Karpas-422 (cell line): ENCODE measurements at places on chromosomes 12 and 14.

DNA sequence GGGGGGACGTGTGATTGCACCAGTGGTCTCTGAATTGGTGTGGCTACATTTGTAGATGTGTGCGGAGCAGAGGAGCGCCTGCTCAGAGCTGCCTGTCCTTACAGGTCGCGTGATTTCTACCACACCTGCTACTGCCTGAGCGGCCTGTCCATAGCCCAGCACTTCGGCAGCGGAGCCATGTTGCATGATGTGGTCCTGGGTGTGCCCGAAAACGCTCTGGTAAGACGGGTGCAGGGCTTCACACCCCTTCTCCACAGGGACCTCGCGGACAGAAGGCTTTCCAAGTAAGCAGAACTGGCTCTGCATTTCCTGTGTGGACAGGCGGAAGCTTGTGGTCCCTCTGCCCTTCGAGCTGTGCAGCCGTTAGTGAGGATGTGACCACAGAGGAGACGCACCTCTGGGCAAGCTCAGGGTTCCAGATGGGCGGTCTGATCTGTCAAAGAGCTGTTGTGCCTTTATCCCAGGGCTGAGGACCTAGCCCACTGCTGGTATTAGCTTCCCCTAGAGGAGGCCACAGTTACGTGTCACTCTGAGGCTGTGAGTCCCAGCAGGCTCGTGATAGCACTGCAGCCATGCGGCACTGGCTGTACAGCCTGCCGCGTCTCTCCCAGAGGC, 47.7 kb downstream of the MAX start:
- peaks cover 5% of the 10 kb centered on the region; the same call in 1 of the 2 replicates for H3K36me3 ChIP-seq
- no peak overlapping the region for H3K4me3 ChIP-seq
- H3K27ac ChIP-seq, result no peak overlapping the region
- H3K4me1 ChIP-seq, result no peaks in the 10 kb centered on the region

DNA sequence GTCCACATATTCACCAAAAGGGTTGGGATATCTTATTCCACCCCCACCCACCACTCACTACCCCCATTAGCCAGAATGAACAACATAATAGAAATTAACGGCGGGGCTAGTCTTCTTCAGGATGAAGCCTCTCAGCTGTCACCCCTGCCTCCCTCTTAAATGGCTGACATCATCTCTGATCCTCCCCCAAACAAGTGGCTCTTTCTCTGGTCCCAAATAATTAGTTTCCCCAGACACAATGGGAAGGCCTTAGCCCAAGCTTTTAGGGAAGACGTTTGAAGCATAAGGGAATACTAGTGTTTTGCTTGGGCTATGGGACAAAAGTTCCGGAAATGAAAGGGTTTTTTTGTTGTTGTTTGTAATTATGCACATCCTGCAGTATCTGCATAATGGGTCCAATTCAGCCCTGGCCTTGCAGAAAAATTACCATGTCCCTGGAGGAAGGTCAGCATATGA, 13.8 kb downstream of the STON2 start:
- H3K27me3 ChIP-seq, result no peaks in the 10 kb centered on the region
- no peak overlapping the region for H3K27ac ChIP-seq
- no peaks in the 10 kb centered on the region for H3K36me3 ChIP-seq
- H3K4me3 ChIP-seq, result no peak overlapping the region
- H3K4me1 ChIP-seq, result no peaks in the 10 kb centered on the region

GRCh38 chr12:11026118-11026517, 3.7 kb upstream of the TAS2R19 start:
- no peaks in the 10 kb centered on the region; the same call in 1 of the 2 replicates for H3K36me3 ChIP-seq
- no peaks in the 10 kb centered on the region for H3K4me1 ChIP-seq

- no peak overlapping the region for H3K4me3 ChIP-seq
- H3K4me1 ChIP-seq, result peaks cover 4% of the 10 kb centered on the region
- H3K36me3 ChIP-seq, result no peaks in the 10 kb centered on the region
- H3K27ac ChIP-seq, result no peak overlapping the region
- H3K27me3 ChIP-seq, result no peaks in the 10 kb centered on the region
These were observed 962.9 kb downstream of the TMEM121 start for GRCh38 chr14:106489112-106489881.

DNA sequence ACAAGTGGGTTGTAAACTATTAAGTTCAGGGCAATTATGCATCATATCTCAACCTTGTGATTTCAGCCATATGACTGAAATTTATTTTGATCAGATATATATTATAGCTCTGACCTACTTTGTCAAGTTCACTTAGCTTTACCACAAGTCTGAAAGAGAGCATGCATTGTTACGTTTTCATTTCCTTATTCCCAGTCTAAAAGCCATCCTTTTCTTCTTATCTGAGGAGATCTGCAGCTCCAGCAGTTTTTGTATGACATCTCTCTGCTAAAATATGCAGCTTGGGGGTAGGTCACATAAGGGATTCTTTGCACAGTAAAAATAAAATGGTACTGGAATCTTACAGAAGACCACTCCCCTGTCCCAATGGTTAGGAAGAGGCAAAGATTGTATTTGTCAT, 1682.8 kb upstream of the FLRT2 start:
- no peaks in the 10 kb centered on the region for H3K4me1 ChIP-seq
- H3K27ac ChIP-seq, result no peak overlapping the region
- H3K27me3 ChIP-seq, result peaks cover 4% of the 10 kb centered on the region; the same call in 1 of the 2 replicates
- H3K36me3 ChIP-seq, result no peaks in the 10 kb centered on the region
- DNase-seq, result no peak

DNA sequence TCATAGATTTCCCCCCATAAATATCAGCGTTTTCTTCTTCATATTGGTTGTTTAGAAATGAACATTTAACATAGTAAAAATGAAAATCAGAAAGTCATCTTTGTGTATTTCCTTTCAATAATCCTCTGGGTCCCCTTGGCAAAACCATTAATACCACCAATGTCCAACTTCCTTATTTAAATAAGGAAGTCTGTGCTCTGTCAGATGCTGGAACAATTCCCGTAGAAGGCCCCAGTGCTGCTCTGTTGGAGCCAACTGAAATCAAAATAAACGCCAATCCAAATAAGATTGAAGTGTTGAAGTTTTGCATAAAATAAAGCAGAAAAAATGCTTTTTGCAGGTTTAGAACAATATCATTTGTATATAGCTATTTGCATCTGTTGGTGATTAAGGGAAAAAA, 93.1 kb downstream of the PPM1H start:
- no peak overlapping the region for H3K4me3 ChIP-seq
- no peaks in the 10 kb centered on the region; the same call in 1 of the 2 replicates for H3K27me3 ChIP-seq
- no peak overlapping the region for H3K27ac ChIP-seq
- peaks cover 20% of the 10 kb centered on the region for H3K4me1 ChIP-seq

DNA sequence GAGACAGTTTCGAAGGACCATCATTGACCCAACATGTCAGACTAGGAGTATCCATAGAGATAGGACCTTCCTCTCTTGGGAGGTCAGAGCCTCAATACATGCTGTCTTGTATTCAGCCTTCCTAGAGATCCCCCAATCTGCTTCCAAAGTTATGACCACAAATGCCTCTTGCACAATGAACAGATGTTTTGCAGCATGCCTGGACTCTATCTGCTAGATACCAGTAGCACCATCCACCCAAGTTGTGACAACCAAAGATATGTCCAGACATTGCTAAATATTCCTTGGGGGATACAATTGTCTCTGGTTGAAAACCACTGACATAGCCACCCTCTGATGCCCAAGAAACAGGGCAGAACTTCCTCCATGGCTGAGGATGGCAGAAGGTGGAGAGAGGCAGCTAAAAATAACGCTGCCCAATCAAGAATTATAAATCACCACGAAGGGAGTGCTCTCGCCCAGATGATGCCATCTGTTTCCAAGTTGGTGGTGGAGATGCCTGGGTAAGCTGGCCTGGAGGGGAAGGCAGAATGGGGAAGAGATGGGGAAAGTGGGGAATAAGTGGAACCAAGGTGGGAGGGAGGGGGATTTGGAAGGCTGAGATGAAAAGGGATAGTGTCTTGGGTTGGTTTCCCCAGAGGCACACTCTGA, 42.9 kb upstream of the NOS1 start:
- no peaks in the 10 kb centered on the region for H3K27me3 ChIP-seq
- no peaks in the 10 kb centered on the region for H3K36me3 ChIP-seq
- peak; percentile 4 for DNase-seq
- H3K4me1 ChIP-seq, result no peaks in the 10 kb centered on the region
- no peak overlapping the region for H3K27ac ChIP-seq
- no peak overlapping the region for H3K4me3 ChIP-seq

DNA sequence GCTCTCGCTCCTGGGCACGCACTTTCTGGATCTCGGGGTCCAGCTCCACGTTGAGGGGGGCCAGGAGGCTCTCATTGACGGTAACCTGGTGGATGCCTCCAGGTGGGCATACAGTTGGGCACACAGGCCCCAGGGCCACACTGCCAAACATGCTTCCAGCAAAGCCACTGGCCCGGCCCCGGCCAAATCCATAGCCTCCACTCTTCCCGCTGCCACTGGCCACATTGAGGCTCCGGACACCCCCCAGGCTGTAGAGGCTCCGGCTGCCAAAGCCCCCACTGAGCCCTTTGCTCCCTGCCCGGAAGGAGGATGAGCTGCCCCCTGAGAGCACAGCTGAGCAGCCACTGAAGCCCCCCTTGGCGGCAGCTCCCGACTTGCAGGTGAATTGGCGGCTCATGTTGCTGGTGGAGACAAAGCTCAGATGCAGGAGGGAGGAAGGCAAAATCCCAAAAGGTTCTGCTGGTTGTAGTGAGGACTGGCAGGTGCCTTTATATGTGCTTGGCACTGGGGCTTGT, at the start of gene KRT71:
TSS of gene KRT71 (minus strand) at position 465 of the 515 bp plus-strand sequence. CDS start at position 397, 68 bp downstream.
- H3K27me3 ChIP-seq, result no peaks in the 10 kb centered on the region
- H3K27ac ChIP-seq, result no peak within 1 kb of the TSS
- no peak within 1 kb of the TSS for H3K4me3 ChIP-seq
- DNase-seq, result no peak

- DNase-seq, result no peak
- no peaks in the 10 kb centered on the region for H3K4me1 ChIP-seq
- H3K27ac ChIP-seq, result no peak overlapping the region
- no peaks in the 10 kb centered on the region for H3K27me3 ChIP-seq
- no peaks in the 10 kb centered on the region for H3K36me3 ChIP-seq
These were observed 199.9 kb downstream of the LRIG3 start for GRCh38 chr12:58720421-58720820.

- no peaks in the 10 kb centered on the region for H3K27me3 ChIP-seq
- H3K4me3 ChIP-seq, result no peak overlapping the region
- no peaks in the 10 kb centered on the region for H3K4me1 ChIP-seq
- no peak for DNase-seq
- H3K36me3 ChIP-seq, result no peaks in the 10 kb centered on the region
These were observed 763.4 kb downstream of the LRFN5 start for GRCh38 chr14:42370056-42370455.

DNA sequence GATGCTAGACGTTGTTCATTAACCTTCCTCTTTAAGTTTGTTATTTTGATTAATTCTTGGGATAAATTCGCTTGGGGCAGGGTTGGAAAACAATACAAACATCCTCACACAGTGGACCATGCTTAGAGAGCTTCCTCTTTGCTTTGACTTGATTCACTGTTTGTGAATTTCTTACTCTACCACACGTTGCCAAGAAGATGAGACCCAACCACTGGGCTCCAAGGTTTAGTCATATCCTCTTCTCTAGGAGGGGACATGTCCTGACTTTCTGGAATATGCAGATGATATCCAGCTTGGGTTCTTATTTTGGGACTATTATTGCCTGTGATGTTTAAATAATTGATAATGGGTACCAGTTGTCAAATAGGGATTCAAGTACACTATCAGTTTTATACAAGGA, 428.2 kb downstream of the ATP23 start:
- H3K4me1 ChIP-seq, result peaks cover 7% of the 10 kb centered on the region
- no peak overlapping the region for H3K27ac ChIP-seq
- H3K36me3 ChIP-seq, result no peaks in the 10 kb centered on the region
- H3K27me3 ChIP-seq, result no peaks in the 10 kb centered on the region

GRCh38 chr14:99360774-99361595, 89.0 kb upstream of the BCL11B start:
- H3K4me1 ChIP-seq, result no peaks in the 10 kb centered on the region
- H3K36me3 ChIP-seq, result no peaks in the 10 kb centered on the region
- peak overlapping the region; percentile 61; the same call in 1 of the 2 replicates for H3K4me3 ChIP-seq
- no peak overlapping the region for H3K27ac ChIP-seq

- no peaks in the 10 kb centered on the region for H3K36me3 ChIP-seq
- no peak overlapping the region for H3K4me3 ChIP-seq
- no peaks in the 10 kb centered on the region for H3K27me3 ChIP-seq
- no peak for DNase-seq
These were observed 115.4 kb upstream of the VRK1 start for GRCh38 chr14:96681829-96682228.

DNA sequence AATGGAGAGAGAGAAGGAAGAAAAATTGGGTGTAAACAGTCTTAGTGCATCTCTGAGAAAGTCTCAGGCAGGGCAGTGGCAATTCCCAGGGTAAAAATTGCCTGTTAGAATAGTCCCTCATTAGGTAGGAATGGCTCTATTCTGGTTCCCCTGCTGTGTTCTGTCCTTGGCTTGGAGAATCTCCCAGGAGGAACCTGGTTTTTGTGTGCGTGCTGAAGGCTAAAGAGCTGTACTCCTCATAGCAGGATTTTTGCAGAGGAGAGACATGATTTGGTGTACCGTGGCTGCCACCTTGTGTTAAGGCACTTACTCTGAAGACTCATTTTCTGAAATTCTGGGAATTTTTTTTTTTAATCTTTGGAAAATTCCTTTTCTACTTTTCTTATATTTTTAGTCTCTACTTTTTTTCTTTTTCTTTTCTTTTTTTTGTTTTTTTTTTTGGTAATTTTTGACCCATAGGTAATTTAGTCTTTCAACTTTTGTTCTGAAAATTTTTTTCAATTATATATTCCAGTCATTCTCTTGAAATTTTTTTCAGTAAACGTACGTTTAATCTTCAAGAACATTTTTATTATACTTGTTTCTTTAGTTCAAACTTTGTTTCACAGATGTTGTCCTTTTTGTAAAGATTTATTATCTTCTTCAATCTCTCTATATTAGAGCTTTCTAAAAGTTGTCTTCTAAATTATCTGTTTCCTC, 63.8 kb downstream of the FBXO33 start:
- H3K4me1 ChIP-seq, result peaks cover 6% of the 10 kb centered on the region
- no peak overlapping the region for H3K27ac ChIP-seq
- H3K36me3 ChIP-seq, result peaks cover 9% of the 10 kb centered on the region; the same call in 1 of the 2 replicates
- H3K4me3 ChIP-seq, result no peak overlapping the region

DNA sequence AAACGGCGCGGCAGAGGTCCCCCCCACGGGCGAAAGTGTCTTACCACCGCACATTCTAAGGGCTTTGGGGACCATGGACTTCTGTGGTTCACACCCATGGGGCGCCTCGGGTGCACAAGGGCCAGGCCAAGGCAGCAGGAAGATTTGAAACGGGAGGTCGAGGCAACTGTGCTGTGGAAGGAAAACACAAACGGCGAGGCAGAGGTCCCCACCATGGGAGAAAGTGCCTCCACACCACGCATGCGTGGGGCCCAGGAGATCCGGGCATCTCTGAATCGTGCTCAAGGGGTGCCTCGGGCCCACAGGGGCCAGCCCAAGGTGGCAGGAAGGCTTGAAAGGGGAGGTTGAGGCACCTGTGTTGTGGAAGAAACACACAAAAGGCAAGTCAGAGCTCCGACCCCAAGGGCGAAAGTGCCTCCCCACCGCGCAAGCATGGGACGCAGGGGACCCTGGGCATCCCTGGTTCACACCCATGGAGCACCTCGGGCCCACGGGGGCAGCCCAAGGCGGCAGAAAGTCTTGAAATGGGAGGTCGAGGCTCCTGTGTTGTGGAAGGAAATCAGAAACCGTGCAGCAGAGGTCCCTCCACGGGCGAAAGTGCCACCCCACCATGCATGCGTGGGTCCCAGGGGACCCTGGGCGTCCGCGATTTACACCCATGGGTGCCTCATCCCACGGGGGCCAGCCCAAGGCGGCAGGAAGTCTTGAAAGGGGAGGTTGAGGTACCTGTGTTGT, 371.0 kb downstream of the ALG10 start:
- no peak for DNase-seq
- H3K36me3 ChIP-seq, result no peaks in the 10 kb centered on the region
- H3K27me3 ChIP-seq, result no peaks in the 10 kb centered on the region
